SK-N-MC (cell line): ENCODE measurements at places on chromosomes 3 and 15.

DNA sequence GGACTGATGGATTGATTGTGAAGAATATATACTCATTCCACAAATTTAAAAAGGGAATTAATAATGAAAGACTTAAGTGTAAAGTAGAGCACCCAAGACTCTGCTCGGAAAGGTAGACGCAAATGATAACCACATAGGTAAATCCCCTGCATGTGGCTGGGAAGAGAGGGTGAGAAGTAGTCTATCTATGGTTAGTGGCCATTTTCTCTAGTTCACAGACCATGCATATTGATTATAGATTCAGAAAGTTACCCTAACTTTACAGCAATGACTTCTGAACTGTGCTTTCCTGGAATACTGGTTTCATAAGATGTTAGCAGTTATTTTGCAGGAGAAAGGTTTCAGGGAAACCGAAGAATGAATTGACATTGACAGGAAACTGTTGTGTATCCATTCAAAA, 51.7 kb downstream of the CASR start:
- DNase-seq = no peak

DNA sequence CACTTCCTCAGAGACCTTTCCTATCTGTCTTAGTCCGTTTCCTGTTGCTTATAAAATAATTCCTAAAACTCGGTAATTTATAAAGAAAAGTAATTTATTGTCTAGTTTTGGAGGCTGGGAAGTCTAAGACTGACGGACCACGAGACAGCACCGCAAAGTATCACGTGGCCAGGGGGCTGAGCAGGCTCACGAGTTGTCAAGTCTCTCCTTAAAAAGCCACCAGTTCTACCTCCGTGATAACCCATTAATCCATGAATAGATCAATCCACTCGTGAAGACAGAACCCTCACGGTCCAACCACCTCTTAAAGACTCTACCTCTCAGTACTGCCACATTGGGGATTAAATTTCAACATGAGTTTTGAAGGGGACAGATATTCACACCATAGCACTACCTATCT, 821 bp downstream of the LINS1 start:
- no peak for DNase-seq

GRCh38 chr3:29557186-29557585, 276.3 kb downstream of the RBMS3 start:
- no peak for DNase-seq

DNA sequence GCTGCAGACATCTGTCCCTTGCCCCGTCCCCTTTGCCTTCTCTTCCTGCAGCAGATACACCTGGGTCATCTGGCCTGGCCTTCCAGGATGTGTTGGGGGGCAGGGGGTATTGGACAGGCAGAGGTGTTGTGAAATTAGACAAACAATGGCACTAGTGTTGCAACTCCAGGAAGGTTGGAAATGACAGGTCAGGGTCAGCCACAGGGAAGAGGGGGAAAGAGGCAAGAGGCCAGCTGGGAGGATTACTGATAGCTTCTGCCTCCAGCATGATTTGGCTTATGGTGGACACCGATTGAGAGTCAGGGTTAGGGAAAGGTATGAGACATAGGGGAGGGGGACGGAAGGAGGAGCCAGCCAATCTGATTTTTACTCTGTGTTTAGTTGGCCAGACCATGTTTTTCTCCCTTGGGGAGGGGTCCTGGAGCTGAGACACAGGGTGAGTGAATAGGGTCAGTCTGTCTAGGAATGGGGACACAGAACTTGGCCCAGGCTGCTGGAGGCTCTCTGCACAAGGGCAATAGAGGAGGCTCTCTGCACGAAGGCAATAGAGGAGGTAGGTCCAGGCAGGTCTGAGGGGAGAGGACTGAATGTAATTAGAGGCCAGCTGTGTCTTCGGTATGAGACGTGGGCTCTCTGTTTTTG, 3.4 kb upstream of the ATP2B2 start:
- DNase-seq = no peak

DNA sequence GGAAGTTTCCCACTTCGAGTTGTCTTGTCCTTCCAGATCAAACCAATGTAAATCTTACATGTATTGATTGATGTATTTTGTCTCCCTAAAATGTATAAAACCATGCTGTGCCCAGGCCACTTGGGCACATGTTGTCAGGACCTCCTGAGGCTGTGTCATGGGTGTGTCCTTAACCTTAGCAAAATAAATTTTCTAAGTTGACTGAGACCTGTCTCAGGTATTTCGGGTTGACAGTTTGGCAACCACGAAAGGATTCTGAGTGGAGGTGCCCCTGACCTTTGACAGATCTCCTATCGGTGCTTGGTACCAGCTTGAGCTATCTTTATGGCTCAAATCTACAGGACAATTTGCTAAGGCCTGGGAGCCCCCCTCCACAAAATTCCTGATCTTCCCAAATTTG, 1.7 kb upstream of the POC1A start:
- DNase-seq = no peak
